Upper lobe of left lung (tissue), 6 donors: ENCODE measurements at places on chromosomes 5 and 9.

DNA sequence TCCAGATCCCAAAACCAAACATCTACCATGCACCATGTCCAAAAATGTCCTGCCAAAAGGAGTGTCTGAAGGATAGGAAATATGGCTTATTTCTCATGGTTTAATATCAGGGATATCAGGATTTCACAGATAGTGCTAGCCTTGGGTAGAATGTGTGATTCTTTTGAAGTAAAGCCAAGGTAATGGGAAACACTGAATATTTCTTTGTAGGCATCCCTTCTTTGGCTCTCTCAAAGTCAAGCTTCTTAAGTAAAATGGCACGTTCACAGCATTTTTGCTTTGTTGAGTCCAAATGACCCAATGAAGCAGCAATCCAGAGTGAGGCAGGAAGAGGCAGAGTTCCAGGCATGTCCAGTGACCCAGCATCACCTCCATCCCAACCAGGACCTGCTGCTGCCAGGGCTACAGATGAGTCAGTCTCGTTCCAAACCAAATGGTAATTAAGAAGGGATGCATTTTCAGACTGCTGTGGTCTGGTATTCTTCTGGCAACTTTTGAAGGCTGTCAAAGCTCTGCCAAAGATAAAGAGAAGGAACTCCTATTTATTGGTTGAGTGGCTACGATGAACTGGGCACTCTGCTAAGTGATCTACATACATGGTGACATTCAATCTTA, 678.8 kb upstream of the KLF4 start:
- no peaks in the 10 kb centered on the region for H3K4me1 ChIP-seq
- no peaks in the 10 kb centered on the region for H3K27me3 ChIP-seq
- no peaks in the 10 kb centered on the region for H3K36me3 ChIP-seq

- peak; percentile 63 for DNase-seq
- peaks cover 36% of the 10 kb centered on the region for H3K4me1 ChIP-seq
- peak overlapping the region; percentile 26 for H3K27ac ChIP-seq
- H3K27me3 ChIP-seq: no peaks in the 10 kb centered on the region
- H3K4me3 ChIP-seq: no peak overlapping the region
Measured at GRCh38 chr9:89442981-89443814, 54.7 kb downstream of the SEMA4D start.

GRCh38 chr9:93270976-93271375, 87.0 kb downstream of the WNK2 start:
- no peaks in the 10 kb centered on the region for H3K4me1 ChIP-seq
- no peaks in the 10 kb centered on the region for H3K27me3 ChIP-seq
- no peaks in the 10 kb centered on the region for H3K36me3 ChIP-seq
- no peak overlapping the region for H3K4me3 ChIP-seq

DNA sequence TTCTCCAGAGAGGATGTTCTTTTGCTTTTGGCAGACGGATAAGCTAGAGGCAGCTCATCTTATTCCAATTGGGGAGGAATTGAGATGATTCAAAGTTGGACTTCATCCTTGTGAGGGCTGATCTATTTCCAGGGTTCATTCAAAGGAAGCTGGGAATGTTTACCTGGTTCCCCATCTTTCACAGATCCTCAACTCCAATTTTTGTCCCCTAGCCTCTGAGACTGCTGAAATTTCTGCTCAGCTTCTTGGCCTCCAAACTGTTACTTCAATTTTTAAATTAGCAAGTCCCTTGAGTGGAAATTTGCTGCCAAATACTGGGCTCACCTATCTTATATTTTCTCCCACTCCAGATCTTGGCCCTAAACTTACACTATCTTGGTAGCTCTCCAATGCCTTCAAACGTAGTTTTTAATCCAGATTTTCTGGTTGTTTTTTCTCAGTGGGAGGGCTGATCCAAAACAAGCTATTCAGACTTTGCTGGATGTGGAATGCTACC, 93.9 kb upstream of the NEK6 start:
- no peak for DNase-seq
- H3K4me1 ChIP-seq: no peaks in the 10 kb centered on the region
- H3K36me3 ChIP-seq: no peaks in the 10 kb centered on the region
- no peaks in the 10 kb centered on the region for H3K27me3 ChIP-seq
- H3K27ac ChIP-seq: no peak overlapping the region

- H3K27me3 ChIP-seq: peaks cover 5% of the 10 kb centered on the region
- no peaks in the 10 kb centered on the region for H3K4me1 ChIP-seq
- H3K4me3 ChIP-seq: no peak overlapping the region
- no peak overlapping the region for H3K27ac ChIP-seq
Measured at GRCh38 chr9:130899051-130899748, 2.6 kb upstream of the QRFP start.

DNA sequence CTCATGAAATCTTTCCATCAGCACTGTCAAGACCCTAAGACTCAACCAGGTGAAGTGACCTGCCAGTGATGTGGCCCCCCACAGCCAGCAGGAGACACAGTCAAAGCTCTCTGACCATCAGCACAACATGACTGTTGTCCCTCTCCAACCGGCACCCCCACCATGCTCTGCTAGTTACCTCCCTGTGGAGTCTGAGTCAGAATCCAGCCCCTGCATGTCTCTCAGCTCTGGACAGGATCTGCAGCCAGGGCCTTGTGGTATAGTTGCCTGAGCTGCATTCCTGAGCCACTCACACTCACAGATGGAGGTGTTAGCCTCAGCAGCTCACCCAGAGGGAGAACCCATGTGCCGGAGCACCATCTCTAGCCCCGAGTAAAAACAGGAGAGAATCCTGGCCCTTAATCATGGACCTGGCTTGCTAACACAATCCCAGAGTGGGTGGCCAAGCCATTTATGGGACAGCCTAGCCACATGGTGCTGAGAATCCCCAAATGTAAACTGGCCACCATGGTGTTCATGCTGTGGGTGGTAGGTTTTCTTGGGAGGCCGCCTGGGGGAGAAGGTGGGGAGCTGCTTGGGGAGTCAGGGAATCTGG, 237.8 kb downstream of the PAPPA start:
- no peaks in the 10 kb centered on the region for H3K27me3 ChIP-seq
- no peak for DNase-seq
- H3K4me1 ChIP-seq: no peaks in the 10 kb centered on the region

GRCh38 chr5:122402955-122403685, 91.1 kb downstream of the SNCAIP start:
- no peaks in the 10 kb centered on the region for H3K36me3 ChIP-seq
- H3K4me1 ChIP-seq: no peaks in the 10 kb centered on the region
- H3K27me3 ChIP-seq: no peaks in the 10 kb centered on the region
- no peak for DNase-seq
- H3K27ac ChIP-seq: no peak overlapping the region

DNA sequence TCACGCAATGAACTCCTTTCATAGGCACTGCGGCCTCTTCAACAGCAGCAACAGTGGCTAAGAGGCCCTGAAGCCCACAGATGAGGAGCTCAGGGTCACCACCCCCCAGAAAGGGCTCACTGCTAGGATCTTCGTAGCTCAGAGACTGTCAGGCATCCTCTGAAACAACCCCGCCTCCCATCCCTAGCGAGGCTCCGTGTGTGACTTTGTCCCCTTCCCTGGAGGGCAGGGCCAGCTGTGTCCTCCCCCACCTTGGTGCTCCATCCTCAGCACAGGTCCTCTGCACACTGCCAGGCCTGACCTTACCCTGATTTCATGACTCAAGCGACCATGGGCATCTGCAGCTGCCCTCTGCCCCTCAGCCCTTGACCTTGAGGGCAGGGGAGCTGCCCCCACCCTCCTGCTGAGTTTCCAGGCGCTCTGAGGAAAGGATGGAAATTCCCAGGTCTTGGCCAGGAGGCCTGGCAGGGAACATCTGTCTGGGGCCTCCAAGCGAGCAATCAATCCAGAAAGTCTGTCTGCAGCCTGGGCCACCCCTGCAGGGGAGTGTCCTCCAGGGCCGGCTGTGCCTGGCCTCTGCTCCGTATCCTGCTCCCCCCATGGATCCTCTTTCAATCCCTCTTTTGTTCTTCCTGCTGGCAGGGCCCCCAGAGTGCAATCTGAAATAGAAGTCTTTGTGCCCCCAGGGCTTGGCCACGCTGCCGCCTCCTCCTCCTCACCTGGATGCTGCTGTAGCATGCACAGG, 6.8 kb upstream of the IRX4 start:
- DNase-seq: no peak
- no peaks in the 10 kb centered on the region for H3K36me3 ChIP-seq
- H3K4me3 ChIP-seq: no peak overlapping the region
- no peaks in the 10 kb centered on the region for H3K4me1 ChIP-seq

- no peak for DNase-seq
- H3K27ac ChIP-seq: no peak overlapping the region
- H3K27me3 ChIP-seq: no peaks in the 10 kb centered on the region
- H3K36me3 ChIP-seq: no peaks in the 10 kb centered on the region
Measured at GRCh38 chr5:51895834-51896233, 512.6 kb downstream of the ISL1 start.

DNA sequence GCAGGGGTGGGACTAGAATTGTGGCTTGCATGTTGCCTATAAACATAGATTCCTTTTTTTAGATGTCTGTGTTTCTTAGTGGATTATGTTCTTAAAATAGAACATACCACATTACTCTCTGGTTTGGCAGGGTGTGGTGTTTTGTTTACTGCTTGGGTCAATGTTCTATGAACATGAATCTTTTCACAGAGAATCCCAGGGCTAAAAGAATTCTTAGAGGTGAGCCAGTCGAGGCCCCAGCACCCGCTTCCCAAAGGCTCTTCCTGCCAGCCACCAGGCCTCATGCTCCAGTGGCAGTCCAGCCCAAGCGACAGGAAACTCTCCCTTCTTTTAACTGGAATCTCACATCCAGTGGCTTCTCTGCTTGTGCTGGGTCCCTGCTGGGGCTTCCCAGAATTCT, 126.6 kb downstream of the C9orf152 start:
- H3K4me1 ChIP-seq: peaks cover 24% of the 10 kb centered on the region
- H3K27me3 ChIP-seq: no peaks in the 10 kb centered on the region
- no peak for DNase-seq
- H3K27ac ChIP-seq: peak overlapping the region; percentile 33

DNA sequence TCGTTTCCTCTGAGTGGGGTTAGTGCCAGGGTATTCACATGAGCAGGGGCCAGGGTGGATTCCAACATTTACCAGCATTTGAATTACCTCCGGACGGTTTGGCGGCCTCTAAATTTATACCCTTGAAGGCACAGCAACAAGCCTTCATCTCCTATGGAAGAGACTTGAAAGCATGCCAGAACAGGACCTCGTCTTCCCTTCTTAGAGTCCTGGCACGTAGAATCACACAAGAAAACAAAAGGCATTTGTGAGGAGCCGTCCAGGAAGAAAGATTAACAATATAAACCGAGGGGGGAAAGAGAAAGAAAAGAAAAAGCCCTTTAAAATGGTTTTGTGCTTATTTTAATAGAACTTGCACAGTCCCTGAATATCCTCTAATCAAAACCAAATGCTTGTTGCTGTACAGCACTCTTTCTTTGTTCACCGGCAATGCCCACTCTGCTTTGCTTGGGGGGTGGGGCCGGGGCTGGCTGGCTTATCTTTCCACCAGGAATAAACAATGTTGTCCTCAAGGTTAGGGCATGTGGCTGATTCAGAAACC, 575.8 kb upstream of the ZNF462 start:
- peaks cover 3% of the 10 kb centered on the region for H3K4me1 ChIP-seq
- H3K4me3 ChIP-seq: peak overlapping the region; percentile 27
- no peaks in the 10 kb centered on the region for H3K36me3 ChIP-seq
- no peaks in the 10 kb centered on the region for H3K27me3 ChIP-seq

DNA sequence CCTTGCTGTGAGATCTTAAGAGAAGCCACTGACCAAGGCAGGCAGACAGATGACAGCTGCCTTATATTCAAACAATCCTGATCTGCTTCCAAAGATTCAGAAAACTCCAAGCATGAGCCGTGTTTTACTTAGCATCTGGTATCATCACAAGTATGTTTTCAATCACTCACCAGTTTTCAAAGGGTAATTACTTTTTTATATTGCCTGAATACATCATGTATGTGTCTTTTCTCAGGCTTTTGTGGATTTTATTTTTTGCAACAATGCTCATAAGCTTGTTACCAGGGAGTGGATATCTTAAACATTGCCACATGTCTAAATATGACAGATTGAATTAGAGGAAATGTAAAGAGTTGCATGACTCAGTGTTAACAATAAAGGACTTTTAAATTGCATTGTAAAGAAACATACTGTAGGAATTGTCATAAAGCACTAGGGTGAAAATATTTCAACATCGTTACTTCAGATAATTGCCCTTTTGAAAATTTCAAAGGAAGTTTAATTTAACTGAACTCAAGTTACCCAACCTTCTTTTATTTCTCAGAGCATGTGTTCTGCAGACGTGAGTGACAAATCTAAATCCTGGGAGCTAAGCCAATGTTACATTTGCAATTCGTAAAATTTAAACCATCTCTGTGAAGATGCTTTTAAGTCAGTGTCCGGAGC, 326.1 kb downstream of the PLK2 start:
- no peaks in the 10 kb centered on the region for H3K36me3 ChIP-seq
- H3K27me3 ChIP-seq: no peaks in the 10 kb centered on the region
- DNase-seq: no peak
- H3K27ac ChIP-seq: no peak overlapping the region
- H3K4me1 ChIP-seq: peaks cover 5% of the 10 kb centered on the region

DNA sequence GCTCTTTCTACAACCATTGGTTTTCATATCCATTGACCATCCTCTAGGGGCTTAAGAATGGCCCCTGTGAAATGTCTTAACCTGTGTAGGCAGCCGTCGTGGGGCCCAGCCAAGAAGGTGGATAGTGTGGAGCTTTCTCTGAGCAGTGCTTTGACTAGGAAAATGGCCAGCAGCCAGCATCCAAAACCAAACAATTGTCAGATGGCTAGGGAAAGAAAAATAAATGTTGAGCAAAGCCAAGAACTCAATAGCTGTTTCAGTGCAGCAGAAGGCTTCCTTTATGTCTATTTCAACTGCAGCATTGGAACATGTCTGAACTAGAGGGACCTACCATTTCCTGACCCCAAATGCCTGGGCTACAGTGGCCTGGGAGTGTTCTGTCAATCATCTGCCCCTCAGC, 374.9 kb downstream of the TLE4 start:
- no peaks in the 10 kb centered on the region for H3K36me3 ChIP-seq
- no peaks in the 10 kb centered on the region for H3K4me1 ChIP-seq
- H3K27me3 ChIP-seq: no peaks in the 10 kb centered on the region
- no peak for DNase-seq
- H3K4me3 ChIP-seq: no peak overlapping the region
- no peak overlapping the region for H3K27ac ChIP-seq

DNA sequence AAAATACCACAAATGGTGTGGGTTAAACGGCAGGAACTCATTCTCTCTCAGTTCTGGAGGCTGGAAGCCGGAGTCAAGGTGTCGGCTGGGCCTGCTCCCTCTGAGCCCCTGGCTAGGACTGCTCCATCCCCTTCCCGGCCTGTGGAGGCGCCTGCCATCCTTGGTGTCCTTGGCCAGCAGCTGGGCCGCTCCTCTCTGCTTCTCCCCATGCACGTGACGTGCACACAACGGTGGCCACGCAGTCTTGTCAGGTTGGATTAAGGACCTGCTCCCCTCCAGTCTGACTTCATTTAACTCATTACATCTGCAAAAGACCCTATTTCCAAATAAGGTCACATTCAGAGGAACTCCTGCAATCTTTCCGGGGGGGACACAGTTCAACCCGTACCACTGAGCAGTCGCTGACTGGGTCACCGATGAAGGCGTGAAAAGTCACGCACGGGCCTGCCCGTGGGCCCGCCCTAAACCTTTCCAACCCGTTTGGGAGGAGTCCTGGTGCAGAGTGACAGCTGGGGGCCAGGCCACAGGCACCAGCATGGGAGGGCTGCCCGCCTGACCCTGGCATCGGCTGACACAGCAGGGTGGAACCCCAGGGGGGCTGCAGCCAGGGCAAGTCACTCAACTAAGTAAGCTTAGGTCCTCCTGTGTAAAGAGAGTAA, 135.2 kb downstream of the COL23A1 start:
- H3K4me1 ChIP-seq: no peaks in the 10 kb centered on the region
- H3K36me3 ChIP-seq: no peaks in the 10 kb centered on the region
- no peak for DNase-seq
- H3K27me3 ChIP-seq: no peaks in the 10 kb centered on the region
- no peak overlapping the region for H3K4me3 ChIP-seq

- DNase-seq: no peak
- no peak overlapping the region for H3K4me3 ChIP-seq
- no peaks in the 10 kb centered on the region for H3K27me3 ChIP-seq
Measured at GRCh38 chr5:181198106-181198685, 6.8 kb downstream of the TRIM7 start.
